ENCODE measurements at places on chromosomes 16 and 17.

GRCh38 chr17:42835732-42836131 lies 2.5 kb downstream of the PSME3 start:
- DNase-seq: no peak

DNA sequence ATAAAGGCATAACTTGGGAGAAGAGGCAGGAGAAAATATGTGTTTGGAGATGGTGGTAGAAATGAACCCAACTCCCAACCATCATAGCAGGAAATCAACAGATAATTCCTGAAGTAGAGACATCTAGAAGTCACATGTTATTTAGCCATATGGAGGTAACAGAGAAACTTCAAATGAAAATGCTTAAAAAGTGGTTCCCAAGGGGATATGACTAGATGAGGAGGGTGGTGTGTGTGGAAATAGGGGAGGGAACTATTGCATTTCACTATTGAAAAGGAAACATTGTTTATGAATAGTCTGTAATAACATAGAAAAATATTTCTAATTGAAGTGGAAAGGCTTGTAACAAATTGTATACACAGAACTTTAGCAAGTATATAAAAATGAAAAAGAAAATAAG lies 412.0 kb downstream of the SHISA9 start:
- DNase-seq: no peak

- DNase-seq: no peak
Observed at GRCh38 chr17:81722184-81723120, 10.4 kb downstream of the SLC25A10 start.

DNA sequence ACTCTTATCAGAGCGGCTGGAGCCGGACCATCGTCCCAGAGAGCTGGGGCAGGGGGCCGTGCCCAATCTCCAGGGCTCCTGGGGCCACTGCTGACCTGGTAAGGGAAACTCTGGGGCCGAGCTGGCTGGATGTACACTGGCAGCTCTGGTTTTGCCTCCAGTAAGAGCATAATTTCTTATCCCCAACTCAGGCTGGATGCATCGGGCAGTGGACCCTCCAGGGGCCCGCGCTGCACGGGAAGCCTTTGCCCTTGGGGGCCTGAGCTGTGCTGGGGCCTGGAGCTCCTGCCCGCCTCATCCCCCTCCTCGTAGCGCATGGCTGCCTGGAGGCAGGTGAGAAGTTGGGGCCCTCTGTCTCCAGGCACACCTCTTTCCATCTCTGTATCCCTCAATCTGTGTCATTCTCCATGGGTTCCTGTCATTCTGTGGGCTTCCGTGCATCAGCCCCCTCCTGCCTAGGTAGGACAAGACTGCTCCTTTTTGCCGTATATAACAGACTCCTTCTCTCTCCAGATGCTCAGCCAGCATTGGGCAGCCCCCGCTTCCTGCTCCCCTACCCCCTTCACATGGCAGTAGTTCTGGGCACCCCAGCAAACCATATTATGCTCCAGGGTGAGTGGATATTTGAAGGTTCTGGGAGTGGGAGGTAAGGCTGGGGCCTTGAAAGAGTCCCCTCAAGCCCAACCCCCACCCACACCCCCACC lies 9.4 kb upstream of the TMEM88 start:
- DNase-seq: no peak

DNA sequence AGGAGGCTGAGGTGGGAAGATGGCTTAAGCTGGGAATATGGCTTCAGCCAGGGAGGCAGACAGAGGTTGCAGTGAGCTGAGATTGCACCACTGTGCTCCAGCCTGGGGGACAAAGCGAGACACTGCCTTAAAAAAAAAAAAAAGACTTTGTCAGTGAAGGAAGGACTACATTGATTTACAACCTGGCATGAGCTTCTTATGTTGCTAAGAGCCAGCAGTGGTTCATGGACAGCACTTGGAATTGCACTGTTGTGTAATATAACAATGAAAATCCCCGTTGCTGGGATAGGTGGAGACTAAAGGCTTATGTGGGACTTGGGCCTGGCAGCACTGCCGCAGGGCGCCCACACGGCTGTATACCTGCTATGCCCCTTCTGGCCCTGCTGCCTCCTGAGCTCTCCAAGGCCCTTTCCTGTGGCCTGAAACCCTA lies 14.1 kb upstream of the SLC16A5 start:
- no peak for DNase-seq

All from stimulated activated CD4-positive, alpha-beta T cell treated with anti-CD3 and anti-CD28 coated beads, TNF-alpha, amount 100 ng/mL, for 4 hours (primary cell).